NCI-H460 (cell line): ENCODE measurements at places on chromosomes 4 and X.

- DNase-seq = no peak
These were observed 1.5 kb upstream of the CXCL2 start for GRCh38 chr4:74100531-74100930.

DNA sequence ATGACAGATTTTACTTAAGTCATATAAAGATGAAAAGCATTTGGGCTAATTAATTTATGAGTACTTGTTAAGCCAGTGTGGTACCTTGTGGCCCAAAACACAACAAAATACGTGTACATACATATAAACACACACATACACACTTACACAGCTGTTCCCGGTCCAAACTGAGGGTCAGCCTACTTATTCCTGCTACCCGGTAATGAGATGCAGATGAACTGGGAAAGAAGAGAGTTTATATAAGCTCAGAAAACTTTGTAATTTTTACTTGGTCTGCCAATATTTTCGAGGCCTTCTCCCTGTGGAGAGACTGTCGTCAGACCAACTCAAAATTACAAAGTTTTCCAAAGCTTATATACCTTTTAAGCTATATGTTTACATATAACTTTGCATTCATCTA lies 25.8 kb upstream of the PBDC1 start:
- no peak for DNase-seq

DNA sequence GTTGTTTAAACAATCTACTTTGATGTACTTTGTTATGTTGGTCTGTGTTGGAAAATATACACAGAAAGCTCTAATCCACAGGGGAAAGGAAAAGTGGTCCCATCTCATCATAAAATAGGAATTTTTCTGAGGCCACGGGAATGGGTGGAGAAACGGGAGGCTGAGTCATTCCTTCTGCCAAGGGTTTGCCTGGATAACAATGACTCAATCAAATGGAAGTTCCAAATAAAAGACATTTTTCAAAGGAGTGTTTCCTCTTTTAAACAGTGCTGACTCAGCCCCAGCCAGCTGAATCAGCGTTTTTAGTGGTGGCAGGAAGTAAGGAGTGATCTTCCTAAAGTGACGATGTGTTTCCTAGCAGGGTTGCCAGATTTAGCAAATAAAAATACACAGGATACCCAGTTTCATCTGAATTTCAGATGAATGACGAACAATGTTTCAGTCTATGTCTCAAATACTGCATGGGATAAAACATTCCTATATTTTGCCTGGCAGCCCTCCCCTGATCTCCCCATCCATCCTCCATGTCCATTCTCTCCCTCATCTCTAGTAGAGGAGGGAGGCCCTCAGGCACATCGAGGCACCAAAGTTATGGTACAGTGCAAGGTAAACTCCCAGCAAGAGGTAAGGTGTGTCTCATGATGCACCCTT lies 345.4 kb upstream of the GATB start:
- DNase-seq = peak; percentile 36

DNA sequence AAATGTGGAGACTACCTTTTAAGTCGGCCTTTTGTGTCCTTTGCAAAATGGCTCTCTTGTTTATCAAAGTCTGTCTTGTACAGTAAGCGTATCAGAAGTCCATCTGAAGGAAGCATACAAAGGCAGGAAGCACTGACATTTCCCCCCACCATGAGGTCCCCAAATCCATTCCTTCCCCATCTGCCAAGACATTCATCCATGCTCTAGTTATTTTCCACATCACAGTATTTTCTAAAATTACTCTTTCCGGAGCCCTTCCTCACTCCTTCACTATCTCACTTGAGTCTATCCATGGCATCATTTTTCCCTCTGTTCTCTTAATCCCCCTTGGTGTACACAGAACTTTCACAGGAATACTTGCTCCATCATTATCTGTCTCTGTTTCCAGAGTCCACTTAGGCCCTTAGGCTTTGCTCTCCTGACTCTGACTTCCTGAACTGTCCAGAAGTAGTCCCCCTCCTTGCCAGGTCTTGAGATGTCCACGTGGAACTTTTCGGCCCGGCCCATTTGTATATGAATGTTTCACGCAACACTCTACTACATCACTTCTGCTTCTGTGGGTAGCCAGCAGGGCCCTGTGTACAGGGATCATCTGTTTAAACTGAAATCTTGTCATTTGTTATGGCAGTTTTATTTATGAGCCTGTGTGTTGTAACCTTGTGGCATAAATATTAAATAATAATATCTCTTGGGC lies 2.1 kb downstream of the SEL1L3 start:
- no peak for DNase-seq

GRCh38 chr4:10982305-10982704 lies 297.7 kb upstream of the CLNK start:
- no peak for DNase-seq

DNA sequence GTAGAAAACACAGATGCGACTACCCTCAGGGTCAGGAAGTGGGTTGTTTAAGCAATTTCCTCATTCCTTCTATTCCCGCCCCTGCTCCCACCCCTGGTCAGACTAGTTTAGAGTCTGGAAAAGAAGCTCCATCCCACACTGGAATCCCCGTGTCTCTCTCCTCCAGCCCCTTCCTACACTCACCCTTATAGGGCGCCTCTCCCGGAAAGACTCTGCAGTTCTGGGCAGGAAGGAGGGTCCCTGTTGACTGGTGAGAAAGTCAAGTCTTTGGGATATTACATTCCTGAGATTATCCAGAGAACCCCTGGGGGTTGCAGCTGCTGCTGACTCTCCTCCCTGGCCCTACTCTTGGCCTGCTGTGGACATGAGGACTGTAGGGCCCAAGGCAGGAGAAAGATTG lies 11.9 kb downstream of the STARD8 start:
- no peak for DNase-seq

- no peak for DNase-seq
These were observed 128.2 kb downstream of the ANAPC10 start for GRCh38 chr4:144969821-144970220.

DNA sequence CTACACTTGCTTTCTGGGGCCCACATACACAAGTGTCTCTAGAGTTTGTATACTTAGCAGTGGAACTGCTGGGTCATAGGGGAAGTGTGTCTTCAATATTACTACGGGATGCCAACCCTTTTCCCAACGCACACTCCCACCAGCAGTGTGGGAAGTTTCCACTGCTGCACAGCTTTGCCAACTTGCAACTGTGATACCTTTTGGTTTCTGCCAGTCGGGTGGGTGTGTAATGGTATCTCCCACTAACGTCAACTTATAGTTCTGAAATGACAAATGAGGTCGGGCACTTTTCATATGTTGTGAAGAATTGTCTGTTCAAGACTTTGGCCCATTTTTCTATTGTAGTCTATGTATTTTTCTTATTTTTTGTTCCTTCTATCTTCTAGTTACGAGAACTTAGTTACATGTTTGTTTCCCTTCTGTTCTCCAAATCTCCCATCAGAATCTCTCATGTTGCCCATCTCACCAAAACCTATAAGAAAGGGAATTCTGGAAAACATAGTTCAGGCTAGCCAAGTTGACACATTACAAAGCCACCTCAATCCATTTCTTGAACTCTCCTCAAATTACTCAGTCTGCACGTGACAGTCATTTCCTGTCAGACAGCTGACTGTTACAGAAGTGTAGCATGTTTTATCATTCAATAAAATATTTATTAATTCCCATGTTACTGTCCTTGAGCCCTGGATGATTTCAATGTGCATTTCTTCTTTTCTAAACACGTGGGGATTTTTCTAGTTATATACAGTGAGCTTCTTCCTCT lies 30.7 kb downstream of the PNMA6E start:
- no peak for DNase-seq

- no peak for DNase-seq
These were observed 183.7 kb downstream of the FBXW7 start for GRCh38 chr4:152352215-152352614.

- peak; percentile 23 for DNase-seq
These were observed 799.6 kb upstream of the DIAPH2 start for GRCh38 chrX:95885074-95885473.

DNA sequence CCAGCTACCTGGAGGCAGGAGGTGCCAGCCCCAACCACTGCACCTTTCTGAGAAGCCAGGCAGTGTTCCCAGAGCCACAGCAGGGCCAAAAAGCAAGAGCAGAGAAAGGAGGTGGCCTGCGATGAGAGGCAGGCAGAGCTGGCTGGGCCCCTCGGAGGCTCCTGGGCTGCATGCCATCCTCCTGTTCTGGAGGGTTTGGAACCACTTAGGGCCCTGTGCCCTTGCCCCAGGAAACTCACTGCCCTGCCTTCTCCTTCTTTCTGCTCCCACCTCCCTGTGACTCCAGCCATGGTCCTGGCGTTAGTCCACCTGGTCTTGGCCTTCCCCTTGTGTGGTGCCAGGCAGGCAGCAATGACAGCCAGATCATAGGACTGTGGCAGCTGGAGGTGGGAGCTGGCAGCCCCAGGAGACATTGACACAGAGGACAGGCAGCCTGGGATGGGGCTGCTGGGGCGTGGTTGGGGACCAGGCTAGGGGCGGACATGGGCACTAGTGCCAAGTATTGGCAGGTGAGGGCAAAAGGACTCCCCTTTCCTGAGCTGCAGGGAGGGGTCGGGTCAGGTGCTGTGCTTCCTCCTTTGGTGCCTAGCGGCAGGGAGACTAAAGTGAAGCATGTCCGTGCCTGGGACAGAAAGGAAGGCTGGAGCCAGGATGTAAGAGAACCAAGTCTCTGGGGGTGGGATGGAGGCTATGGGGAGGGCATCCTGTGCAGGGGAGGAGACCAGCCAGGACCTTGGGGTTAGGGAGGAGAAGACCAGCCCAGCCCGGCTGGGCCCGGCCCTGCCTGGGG lies 1.4 kb downstream of the APLN start:
- no peak for DNase-seq

DNA sequence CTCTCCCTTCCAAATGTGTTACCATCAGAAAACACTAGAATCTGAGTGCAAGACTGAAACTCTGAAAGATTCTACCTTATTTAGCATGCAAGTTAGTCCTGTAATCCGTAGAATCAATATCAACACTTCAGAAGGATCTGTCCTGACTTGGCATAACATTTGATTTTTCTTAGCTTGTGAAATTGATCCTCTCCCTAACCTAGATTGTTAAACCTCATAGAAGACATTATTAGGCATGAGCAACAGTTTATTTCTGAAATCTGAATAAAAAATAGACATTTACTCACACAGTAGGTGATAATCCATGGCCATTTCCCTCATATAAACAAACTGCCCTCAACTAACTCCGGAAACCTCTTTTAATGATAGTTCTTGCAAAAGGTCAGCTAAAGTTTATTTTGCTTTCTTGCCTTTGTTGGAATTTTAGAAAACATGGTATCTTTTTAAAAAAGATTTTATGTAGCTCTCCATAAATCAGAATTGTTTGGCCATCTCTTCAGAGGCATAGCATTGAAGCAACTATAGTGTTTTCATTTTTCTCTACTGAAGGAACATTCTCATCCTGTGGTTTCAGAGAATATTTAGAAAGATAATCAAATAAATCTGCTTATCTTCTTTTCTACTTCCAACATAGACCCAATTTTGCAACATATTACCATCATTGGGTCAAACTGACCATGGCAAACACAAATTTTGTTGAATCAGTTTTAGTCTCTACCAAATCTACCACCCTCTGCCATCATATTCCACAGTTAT lies 38.5 kb upstream of the PDLIM5 start:
- DNase-seq = no peak

- no peak for DNase-seq
These were observed 10.1 kb upstream of the EXOSC9 start for GRCh38 chr4:121790976-121791375.

GRCh38 chr4:53925050-53925605 lies 139.3 kb downstream of the CHIC2 start:
- no peak for DNase-seq
